ENCODE measurements at places on chromosomes 3 and 15. TPM values are rescaled to one million over a fixed set of nuclear protein-coding genes. Genes with fewer than 3 reads are reported as not detected.

GRCh38 chr15:38490242-38490922 is 36.5 kb downstream of the FAM98B start:
- no peak for DNase-seq

DNA sequence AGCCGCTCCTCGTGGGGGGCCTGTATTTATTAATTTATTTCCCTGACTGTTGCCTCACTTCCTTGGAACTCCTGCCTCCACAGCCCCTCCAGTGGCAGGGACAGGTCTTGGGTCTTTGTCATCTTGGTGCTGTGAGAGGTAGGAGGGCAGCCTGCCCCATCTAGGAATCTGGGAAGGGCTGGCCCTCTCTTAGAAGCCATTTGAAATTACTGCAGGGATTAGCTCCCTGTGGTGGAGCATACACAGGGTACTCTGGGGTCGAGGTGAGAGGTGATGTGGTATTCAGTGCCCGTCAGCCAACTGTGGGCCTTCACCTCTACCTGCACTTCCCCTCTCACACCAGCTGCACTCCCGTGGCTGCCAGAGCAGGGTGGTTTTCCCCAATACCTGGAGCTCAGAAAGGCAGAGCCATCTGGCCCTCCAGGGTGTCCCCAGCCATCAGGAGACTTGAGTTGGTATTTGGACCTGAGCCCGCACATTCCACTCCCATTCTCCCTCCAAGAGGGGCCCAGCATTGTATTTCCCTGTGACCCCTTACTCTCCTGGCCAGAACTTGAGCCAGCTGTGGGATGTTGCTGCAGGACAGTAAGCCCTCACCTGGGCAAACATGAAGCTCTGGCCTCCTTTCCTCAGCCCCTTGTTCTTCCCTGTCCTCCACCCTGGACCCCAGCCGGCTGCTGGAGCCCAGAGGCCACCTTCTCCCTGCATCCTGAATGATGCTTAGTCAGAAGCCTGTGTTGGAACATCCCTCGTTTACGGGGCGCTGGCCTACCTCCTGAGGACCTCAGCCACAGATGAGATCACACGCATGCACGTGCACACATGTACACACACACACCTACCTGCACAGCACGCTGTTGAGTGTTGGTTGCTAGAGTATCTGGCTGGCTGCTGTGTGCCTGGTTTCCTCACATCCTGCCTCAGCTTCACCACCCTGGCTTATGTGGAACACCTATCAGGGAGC is 2.0 kb upstream of the JMJD7 start:
- DNase-seq = no peak

- no peak for DNase-seq
These were observed 103.2 kb downstream of the EPHB1 start for GRCh38 chr3:134898181-134898754.

- no peak for DNase-seq
These were observed 20.7 kb downstream of the CEP19 start for GRCh38 chr3:196691386-196691785.

DNA sequence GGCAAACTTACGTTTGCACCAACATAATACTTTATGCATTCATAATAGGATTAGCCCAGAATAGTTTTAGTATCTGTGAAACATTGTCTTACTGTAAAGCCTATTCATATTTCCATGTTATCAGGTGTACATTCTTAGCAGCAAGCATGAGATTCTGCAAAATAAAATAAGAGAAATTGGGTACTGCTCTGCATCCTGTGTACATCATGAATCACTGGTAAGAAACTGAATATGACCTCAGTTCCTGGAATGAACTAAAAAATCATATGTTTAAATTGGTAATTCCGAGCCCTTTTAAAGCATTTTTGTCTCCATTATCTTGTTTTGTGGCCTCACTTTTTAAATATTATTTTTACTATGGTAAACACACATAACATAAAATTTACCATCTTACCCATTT is 605.1 kb downstream of the ROBO1 start:
- no peak for DNase-seq

GRCh38 chr3:196988241-196989029 is 19.8 kb upstream of the PIGZ start:
- no peak for DNase-seq

DNA sequence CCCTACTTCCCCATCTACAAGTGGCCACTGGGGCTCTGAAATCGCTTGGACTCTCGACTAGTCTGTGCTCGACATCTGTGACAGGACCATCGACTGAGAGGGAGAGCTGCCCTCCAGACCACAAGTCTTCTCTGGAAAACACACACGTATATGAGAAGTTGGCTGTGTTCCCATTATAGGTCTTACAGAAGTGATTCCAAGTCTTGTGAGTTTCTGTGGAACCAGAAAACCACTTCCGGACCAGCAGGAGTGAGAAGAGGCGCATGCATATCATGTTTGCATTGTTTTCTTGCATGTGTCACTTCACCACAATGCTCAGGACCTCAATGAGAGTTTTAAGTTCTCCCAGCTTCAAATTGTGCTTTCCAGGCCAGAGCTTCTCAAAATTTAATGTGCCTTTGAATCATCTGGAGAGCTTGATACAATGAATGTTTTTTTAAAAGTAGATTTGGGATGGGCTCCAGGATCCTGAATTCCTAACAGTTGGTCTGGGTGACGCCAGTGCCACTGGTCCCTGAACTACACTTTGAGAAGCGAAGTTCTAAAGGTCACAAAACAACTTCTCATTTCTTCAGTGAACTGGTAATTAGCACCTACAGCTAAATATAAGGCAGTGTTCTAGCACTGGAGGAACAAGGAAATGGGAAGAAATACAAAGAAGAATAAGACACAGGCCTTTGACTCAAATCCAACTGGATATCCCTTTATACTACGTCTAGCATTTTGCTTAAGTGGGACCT is 15.7 kb downstream of the LIPC start:
- DNase-seq = no peak

GRCh38 chr3:20056725-20057611 is 16.7 kb downstream of the KAT2B start:
- DNase-seq = peak; percentile 45

DNA sequence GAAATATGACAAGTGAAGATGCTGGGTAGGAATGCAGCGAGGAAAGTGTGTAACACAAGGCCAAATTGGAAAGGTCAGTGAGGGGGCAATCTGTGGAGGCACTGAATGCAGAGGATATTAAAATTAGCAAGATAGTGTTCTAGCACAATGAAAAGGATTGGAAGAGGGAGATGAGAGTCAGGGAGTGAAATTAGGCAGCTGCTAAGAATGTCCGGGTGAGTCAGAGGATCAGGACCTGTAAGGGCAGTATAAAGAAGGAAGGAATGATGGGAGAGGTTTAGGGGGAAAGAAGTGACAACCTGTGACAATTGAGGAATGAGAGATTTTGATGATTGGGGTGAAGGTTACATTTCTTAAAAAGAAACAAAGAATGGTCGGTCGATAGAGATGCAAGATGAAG is 103.5 kb downstream of the UBE3A start:
- DNase-seq = no peak

DNA sequence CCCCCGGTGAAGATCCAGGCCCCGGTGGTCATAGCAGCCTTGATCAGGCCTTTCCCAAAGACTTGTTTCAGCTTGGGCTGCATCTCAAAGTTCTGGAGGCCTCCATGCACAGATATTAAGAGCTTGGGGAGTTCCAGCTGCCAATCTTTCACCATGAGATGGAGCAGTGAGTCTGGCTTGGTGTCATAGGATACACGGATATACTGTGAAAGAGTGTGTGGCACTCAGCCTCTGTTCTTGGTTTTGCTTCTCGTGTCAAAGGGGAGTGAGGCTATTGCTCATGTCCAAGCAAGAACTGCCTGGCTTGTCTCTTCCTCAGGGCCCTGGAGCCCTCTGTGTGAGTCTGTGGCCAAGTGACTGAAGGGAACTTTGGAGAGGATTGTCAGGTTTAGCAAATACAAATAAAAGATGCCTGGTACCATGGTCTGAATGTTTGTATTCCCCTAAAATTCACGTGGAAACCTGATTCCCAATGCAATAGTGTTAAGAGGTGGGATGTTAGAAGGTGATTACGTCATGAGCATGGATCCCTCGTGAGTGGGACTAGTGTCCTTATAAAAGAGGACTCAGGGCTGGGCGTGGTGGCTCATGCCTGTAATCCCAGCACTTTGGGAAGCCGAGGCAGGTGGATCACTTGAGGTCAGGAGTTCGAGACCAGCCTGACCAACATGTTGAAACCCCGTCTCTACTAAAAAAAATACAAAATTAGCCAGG is 33.5 kb downstream of the TRPM1 start:
- DNase-seq = no peak

- no peak for DNase-seq
These were observed 110.4 kb downstream of the ADAMTSL3 start for GRCh38 chr15:83764201-83764838.

DNA sequence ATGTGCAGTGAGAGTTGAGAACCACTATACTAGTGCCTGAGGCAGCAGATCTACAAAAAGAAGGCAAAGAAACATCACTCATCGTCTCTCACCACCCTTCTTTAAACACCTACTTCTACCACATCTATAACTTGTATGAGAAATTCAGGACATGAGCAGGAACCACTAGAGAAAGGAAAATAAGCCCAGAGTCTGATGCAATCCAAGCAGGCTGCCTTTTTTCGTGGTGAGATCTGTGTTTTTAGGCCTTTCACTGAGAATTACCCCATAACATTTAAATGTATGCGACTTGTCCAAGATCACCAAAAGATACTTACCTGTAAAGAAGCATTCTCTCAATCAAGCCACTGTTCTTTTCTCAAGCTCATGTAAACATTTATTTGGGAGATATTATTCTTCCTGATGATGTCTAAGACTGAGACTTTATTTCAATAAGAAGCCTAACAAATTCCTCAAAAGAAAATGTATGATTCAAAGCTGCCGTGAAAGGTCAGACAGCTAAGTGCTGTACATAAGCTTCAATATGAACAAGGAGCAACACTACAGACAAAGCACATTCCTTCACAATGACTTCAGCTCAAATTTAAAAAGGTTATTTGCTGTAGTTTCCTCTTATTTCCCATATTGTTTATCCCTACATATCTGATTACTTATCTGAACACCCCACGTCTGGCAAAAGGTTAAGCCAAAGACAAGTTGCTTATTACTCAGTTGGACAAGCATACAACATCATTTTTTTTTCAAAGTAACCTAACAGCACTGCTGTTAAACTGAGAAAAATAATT is 16.5 kb downstream of the SPICE1 start:
- DNase-seq = no peak

DNA sequence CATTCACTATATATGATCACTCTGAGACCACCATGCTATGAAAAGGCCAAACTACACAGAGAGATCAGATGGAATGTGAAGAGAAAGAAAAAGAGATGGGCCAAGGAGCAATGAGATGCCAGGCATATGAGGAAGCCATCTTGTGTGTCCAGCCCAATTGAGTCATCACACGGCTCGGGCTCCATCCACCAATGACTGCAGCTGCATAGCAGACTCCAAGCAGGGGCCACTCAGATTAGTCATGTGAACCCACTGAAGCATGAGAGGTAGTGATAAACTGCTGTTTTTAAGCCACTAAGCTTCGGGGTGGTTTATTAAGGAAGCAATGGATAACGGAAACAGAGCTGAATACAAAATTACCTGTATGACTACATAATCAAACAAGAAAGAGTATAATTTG is 185.9 kb downstream of the SUCLG2 start:
- no peak for DNase-seq

GRCh38 chr15:85389772-85390171 is 9.4 kb downstream of the AKAP13 start:
- no peak for DNase-seq

GRCh38 chr3:112967828-112968227 is 7.1 kb downstream of the CD200R1 start:
- no peak for DNase-seq

GRCh38 chr3:78642226-78643035 is 1125.4 kb downstream of the ROBO1 start:
- no peak for DNase-seq

DNA sequence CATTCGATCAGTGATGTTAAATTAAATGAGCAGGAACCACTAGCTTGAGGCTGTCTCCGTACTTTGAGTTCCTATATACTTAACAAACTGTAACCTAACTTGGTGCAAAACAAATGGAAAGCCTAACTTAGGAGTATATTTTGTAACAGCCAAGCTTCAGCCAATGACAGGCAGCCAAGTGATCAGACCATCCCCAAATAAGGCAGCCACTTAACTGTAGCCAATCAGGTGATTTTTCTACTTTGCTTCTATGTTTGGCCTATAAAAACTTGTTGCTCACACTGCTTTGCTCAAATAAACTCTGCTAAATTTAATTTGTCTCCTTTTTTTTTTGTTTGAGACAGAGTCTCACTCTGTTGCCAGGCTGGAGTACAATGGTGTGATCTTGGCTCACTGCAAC is 19.3 kb upstream of the ZNF770 start:
- DNase-seq = no peak

DNA sequence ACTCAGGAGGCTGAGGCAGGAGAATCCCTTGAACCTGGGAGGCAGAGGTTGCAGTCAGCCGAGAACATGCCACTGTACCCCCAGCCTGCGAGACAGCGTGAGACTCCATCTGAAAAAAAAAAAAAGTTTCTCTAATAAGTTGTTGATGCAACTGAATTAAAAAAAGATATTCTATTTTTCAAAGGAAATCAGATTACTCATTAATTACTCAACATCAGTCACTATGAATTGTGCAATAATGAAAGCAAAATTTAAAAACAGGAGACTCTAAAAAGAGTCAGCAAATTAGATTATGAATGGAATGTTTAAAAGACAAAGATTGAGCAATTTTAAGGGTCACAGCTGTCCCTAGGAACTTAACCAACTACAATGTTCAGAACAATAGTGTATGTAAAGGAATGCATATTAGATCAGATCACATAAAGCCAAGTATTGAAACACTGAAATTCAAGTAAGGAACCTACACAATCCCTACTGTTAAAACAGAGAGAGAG is 60.2 kb upstream of the SLC4A7 start:
- DNase-seq = no peak

DNA sequence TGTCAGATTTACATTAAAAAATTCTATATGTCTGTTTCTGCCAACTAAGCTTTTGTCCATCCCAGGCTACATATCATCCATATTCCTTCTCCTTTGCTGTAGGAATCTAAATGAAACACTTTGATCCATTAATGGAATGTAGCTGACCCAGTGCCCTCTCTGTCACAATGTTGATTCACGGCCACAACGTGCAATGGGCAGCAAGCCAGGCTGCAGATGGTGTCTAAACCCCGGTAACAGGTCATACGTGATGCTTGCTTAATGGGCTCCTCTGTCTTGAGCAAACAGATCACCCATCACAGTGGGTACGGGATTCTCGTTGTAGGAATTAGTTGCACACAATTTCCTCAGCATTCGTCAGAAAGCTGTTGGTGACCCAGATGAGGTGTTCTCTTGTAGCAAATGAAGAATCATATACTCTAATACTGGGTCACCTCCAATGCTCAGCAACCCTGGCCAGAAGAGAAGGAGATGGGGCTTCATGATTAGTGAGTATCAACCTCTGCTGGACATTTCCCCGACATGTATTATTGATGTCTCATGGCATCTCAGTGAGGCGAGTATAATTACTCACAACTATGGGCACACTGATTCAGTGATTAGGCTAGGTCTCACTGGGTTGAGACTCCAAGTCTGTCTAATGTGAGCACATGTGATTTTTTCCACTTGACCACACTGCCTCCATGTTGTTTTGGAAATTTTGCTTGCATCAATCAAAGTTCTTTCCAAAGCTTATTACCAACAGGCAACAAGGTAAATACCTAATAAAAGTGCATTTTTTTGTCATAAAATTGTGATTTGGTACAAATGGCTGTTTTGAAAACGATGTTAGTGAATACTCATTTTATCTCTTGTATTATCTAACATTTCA is 12.9 kb upstream of the DCBLD2 start:
- DNase-seq = no peak

Gene CCRL2
- total RNA-seq = 6.2 TPM

Gene UNC13C
- not detected for total RNA-seq

Gene C3orf52
- 2.5 TPM for total RNA-seq

Gene FEZF2
- not detected for total RNA-seq

Gene RGMA
- total RNA-seq = 0.23 TPM

Gene RASL12
- not detected for total RNA-seq

Gene PTX3
- not detected for total RNA-seq

Gene DUOXA1
- total RNA-seq = not detected

Gene PRKAR2A
- total RNA-seq = 29.7 TPM

Data from activated CD4-positive, alpha-beta memory T cell treated with anti-CD3 and anti-CD28 coated beads, Interleukin-2, amount 10 ng/mL, durations not matched to agents 7 days and 5 days (primary cell).